ENCODE measurements at places on chromosomes 7 and 10. TPM values are rescaled to one million over a fixed set of nuclear protein-coding genes. Genes with fewer than 3 reads are reported as not detected.

The ADAM22 gene
- 15.3 TPM for total RNA-seq

The SPDYE6 gene
- total RNA-seq, result not detected

The BCCIP gene
- 42.5 TPM for total RNA-seq

The ZNF117 gene
- total RNA-seq, result 11.5 TPM

The ASZ1 gene
- total RNA-seq, result not detected

The ARHGAP22 gene
- 1.2 TPM for total RNA-seq

The UNCX gene
- total RNA-seq, result not detected

The CARD11 gene
- 0.09 TPM for total RNA-seq

The ERV3-1 gene
- total RNA-seq, result 13.4 TPM

Data from muscle of leg (tissue), 16 donors.